ENCODE measurements at places on chromosomes 6 and 20. TPM values are rescaled to one million over a fixed set of nuclear protein-coding genes. Genes with fewer than 3 reads are reported as not detected.

PRSS16 gene
- not detected for total RNA-seq

SEMG1 gene
- not detected for total RNA-seq

SPTLC3 gene
- total RNA-seq = 5.8 TPM

GPR6 gene
- total RNA-seq = not detected

ANKRD6 gene
- 1.8 TPM for total RNA-seq

GNRH2 gene
- total RNA-seq = 0.50 TPM

SLC24A3 gene
- not detected for total RNA-seq

RAET1G gene
- 5.8 TPM for total RNA-seq

LPA gene
- total RNA-seq = not detected

C6orf89 gene
- 52.3 TPM for total RNA-seq

HLA-DQB1 gene
- not detected for total RNA-seq

BIRC7 gene
- not detected for total RNA-seq

TGM3 gene
- total RNA-seq = under 0.01 TPM

LGSN gene
- not detected for total RNA-seq

DZANK1 gene
- 1.3 TPM for total RNA-seq

AGER gene
- total RNA-seq = 0.50 TPM

GPR63 gene
- 0.99 TPM for total RNA-seq

NNAT gene
- total RNA-seq = 1.5 TPM

ZSCAN16 gene
- total RNA-seq = 2.0 TPM

PAQR8 gene
- 6.5 TPM for total RNA-seq

SASH1 gene
- total RNA-seq = 106 TPM

PSMF1 gene
- total RNA-seq = 40.7 TPM

BFSP1 gene
- 2.3 TPM for total RNA-seq

LAMA4 gene
- total RNA-seq = 577 TPM

DDO gene
- 0.66 TPM for total RNA-seq

MYL9 gene
- 15.1 TPM for total RNA-seq

GHRH gene
- total RNA-seq = not detected

EYA2 gene
- total RNA-seq = 1.5 TPM

GPSM3 gene
- total RNA-seq = 1.3 TPM

PACRG gene
- total RNA-seq = 1.3 TPM

EEF1A2 gene
- total RNA-seq = 0.87 TPM

HLA-C gene
- 398 TPM for total RNA-seq

GSTA4 gene
- 68.5 TPM for total RNA-seq

CD24 gene
- total RNA-seq = 1.9 TPM

SIRPA gene
- total RNA-seq = 26.5 TPM

ZSCAN26 gene
- 18.7 TPM for total RNA-seq

USP49 gene
- total RNA-seq = 2.2 TPM

TRAPPC3L gene
- total RNA-seq = 0.15 TPM

KIF13A gene
- 105 TPM for total RNA-seq

APOBEC2 gene
- not detected for total RNA-seq

SMIM28 gene
- total RNA-seq = not detected

PNPLA1 gene
- total RNA-seq = not detected

SNAP25 gene
- total RNA-seq = 9.6 TPM

CCN5 gene
- 25.3 TPM for total RNA-seq

AVP gene
- not detected for total RNA-seq

TREM1 gene
- total RNA-seq = 0.50 TPM

DUSP15 gene
- total RNA-seq = not detected

GNAS-AS1 gene
- total RNA-seq = 1.3 TPM

IRF4 gene
- total RNA-seq = under 0.01 TPM

IYD gene
- total RNA-seq = not detected

PHACTR1 gene
- 2.3 TPM for total RNA-seq

TSBP1 gene
- not detected for total RNA-seq

DNMT3B gene
- 3.8 TPM for total RNA-seq

ZSCAN23 gene
- total RNA-seq = 11.1 TPM

DST gene
- 426 TPM for total RNA-seq

SMLR1 gene
- total RNA-seq = not detected

PRRC2A gene
- 50.6 TPM for total RNA-seq

GJA1 gene
- 120 TPM for total RNA-seq

TAGAP gene
- total RNA-seq = not detected

All from smooth muscle cell of trachea (primary cell).